ENCODE measurements at places on chromosomes 1 and 21. TPM values are rescaled to one million over a fixed set of nuclear protein-coding genes. Genes with fewer than 3 reads are reported as not detected.

Gene AZIN2
- 5.6 TPM for total RNA-seq

Gene OR2L3
- not detected for total RNA-seq

DNA sequence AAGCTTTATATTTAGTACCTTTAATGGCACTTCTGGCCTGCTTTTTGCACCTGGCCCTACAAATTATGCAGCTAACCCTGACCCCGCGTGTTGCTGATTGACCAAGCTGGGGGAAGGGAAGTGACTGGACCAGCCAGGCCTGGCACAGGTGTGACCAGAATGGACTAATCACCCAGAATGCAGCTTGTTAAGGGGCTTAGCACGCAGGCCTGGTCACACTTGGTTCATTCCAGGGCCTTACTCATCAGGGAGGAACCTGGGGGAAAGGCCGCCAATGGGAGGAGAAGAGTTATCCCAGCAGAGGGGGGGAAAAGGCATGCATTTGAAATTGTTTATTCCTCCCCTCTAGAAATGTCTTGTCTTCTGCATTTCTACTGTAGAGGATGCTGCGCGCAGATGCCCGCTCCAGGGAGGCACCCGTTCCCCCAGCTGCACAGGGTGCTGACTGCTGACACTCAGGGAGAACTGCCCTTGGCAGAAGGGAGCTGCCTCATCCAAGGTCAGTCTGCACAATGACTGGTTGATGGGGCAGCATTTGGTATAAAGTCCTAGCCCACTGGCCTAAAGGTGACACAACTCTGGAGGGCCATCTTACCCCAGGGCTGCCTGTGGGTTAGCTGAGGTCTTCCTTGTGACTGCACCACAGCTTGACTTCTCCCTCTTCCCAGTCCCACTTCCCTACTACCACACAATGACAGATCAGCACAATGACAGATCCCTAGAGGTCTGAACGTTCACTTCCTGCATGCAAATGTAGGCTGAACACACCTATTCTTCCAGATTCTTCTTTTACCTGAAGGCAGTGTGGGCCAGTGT, 29.0 kb downstream of the DHCR24 start:
- DNase-seq = no peak

- DNase-seq = no peak
Observed at GRCh38 chr21:25997788-25998611, 172.6 kb downstream of the APP start.

GRCh38 chr1:64387389-64388285, 82.3 kb upstream of the CACHD1 start:
- DNase-seq = no peak

Data from thoracic aorta (tissue), 2 donors.